Bone marrow (tissue), 2 donors: ENCODE measurements at places on chromosomes 4 and X.

- no peak for DNase-seq
These were observed 1000.7 kb downstream of the STIM2 start for GRCh38 chr4:27861381-27861787.

GRCh38 chr4:86891762-86892635, at the start of gene C4orf36:
Gene C4orf36, minus strand, starts transcription at chr4:86892422. Its CDS starts 902 bp downstream, at chr4:86891520.
- DNase-seq = peak; percentile 20

GRCh38 chr4:123939621-123940020, 543.0 kb downstream of the SPRY1 start:
- no peak for DNase-seq

- no peak for DNase-seq
These were observed 246.8 kb downstream of the ADGRL3 start for GRCh38 chr4:61446941-61447340.

DNA sequence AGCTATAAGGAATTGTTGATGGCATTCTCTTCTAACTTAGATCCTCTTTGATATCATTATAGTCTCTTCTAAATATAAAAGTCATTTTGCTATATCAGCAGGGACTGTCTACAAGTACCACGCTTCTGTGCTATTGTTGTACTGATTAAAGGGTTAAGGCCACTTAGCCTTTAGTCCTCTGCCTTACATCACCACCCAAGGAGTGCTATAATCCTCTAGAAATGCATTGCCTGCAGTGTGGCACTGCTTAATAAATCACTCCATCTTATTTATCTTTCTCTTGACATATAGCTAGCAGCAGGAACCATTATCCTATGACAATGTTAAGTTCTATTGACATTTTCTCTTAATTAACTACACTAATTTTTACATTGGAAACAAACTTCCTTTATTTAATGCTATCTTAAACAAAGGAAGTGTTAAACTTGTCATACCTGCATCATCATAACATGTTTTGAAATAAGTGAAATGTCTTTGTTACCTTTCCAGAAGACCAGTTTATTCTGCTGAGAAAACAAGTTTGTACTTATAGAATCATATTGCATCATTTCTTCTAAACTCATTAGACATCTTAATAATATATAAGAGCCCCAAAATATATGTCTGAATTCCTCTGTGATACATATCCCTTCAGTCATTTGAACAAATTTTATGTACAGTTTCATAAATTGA, 360.9 kb upstream of the ATOH1 start:
- DNase-seq = no peak
